CD4-positive, alpha-beta T cell treated with Interleukin-4 for 4 hours (primary cell): ENCODE measurements at places on chromosomes 12 and 14.

- DNase-seq, result no peak
These were observed 2.0 kb downstream of the RFLNA start for GRCh38 chr12:124296916-124297351.

GRCh38 chr12:68405343-68405781 lies 73.2 kb upstream of the MDM1 start:
- no peak for DNase-seq

GRCh38 chr12:48863291-48863690 lies 2.4 kb downstream of the RND1 start:
- DNase-seq, result no peak

GRCh38 chr12:6745741-6746525 lies 7.0 kb downstream of the MLF2 start:
- DNase-seq, result no peak

DNA sequence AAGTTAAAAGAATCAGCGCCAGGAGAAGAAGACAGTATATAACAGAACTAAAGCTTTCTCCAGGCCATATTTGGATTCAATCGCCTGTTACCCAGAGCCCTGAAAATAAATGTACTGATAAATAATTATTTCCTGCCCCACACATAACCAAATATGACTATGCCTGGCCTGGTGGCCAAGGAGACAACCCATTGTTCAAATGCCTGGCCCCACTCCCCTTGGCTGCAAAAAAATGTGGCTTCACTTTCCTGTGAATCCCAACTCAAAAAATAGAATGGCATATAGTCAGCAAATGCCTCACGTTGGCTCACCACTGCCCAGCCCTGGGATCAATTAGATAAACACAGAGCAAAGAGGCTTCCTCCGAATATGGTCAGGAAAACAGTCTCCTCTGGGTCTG lies 472.1 kb downstream of the BCL11B start:
- DNase-seq, result no peak

DNA sequence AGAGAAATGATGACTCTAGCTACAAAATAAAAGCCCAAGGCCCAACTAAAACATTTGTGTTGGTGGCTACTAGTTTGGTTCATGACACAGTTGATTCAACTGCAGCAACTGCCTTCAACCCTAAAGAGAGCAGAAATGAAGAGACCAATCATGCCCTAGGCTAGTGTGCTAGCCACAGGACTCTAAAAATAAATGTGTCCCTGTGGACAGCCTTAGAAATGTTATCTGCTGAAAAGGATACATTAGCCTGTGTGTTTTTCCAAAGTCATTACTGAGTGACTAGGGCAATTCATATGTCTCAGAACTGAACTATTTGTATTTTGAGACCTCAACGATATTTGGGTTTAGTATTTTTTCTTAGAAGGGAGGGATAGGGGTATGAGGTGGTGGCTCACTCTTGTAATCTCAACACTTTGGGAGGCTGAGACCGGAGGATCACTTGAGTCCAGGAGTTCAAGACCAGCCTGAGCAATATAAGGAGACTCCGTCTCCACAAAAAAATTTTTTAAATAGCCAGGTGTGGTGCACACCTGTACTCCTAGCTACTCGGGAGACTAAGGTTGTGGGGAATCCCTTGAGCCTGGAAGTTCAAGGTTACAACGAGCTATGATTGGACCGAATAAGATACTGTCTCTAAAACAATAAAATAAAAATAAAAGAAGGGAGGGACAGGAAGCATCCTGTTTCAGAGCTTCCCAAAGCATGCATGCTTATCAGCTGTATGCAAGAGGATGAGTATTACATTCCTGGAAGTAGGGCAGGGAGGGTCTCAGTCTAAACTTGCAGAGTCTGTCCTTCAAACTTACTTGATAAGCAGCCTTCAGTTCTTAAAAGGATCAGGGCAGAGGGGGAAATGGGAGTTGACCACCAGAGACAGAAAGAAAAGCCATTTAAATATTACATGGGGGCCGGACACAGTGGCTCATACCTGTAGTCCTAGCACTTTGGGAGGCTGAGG lies 29.6 kb upstream of the NAP1L1 start:
- DNase-seq, result no peak

DNA sequence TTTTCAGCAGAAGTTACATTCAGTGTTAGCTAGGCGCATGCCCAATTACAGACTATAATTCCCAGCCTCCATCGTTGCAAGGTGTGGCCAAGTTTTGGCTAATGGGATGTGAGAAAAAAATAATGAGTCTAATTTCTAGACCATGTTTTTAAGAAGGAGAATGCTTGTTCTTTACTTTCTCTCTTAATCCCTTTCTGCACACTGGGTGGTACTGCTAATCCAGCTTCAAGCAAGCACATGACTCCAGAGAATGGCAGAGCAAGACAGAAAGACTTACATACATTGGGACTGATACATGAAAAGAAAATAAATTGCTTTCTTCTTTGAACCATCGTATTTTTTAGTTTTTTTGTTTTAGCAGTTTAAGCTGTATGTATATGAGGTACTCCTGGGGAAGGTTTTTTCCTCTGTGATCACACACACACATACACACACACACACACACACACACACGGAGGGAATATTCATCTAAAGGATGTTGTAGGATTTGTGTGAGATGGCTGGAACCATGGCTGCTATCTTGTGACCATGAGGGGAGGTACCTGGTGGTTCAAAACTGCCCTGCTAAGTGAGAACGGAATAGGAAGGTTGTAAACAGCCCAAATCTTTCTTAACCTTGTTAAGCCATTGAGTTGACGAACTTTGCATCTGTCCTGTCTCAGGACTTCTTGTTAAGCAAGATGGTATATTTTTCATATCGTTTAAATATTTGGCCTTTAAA lies 34.3 kb upstream of the LTA4H start:
- no peak for DNase-seq

DNA sequence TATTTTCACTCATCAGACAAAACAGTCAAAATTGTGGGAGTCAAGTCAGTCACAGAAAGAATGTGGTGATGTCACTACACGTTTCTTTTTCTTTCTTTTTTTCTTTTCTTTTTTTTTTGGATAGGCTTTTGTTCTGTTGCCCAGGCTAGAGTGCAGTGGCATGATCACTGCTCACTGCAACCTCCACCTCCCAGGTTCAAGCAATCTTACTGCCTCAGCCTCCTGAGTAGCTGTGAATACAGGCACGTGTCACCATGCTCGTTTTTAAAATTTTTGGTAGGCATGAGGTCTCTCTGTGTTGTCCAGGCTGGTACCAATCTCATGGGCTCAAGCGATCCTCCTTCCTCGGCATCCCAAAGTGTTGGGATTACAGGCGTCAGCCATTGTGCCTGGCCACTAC lies 2.3 kb downstream of the CLECL1 start:
- no peak for DNase-seq

GRCh38 chr12:94779485-94779884 lies 129.1 kb upstream of the TMCC3 start:
- no peak for DNase-seq

GRCh38 chr12:78096909-78097597 lies 266.4 kb downstream of the NAV3 start:
- no peak for DNase-seq

- DNase-seq, result peak; percentile 86
These were observed 27.4 kb downstream of the CFAP54 start for GRCh38 chr12:96516472-96517430.

GRCh38 chr14:33555710-33556350 lies 395.0 kb downstream of the EGLN3 start:
- no peak for DNase-seq

- no peak for DNase-seq
These were observed 8.1 kb downstream of the OR10G2 start for GRCh38 chr14:21626491-21627230.

DNA sequence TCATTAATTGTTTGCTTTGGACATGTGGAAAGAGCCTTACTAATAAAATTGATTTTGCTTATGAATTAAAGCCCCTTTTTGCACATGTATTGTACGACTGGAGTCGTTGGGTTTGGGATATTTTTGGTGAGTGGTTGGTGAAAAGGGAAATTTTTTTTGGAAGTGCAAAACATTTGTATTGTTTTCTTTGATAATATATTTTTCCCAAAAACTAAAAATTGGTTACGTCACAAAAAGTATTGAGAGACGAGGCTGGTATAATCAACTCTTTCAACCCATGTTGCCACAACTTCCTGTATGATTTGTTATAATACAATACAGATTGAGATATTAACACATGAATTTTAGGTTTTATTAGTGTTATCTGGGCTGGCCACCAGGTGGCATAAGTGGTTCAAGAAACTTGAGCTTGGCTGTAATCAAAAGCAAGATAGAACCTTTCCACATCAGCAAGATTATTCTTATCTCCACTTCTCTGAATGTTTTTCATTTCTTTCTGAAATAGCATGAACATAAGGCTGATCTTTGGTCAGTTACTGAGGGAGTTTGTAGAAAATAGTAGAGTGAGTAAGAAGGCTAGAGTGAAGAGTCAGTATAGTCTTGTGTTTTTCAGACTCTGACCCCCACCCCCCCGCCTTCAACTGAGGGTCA lies 8.7 kb downstream of the NGDN start:
- peak; percentile 78 for DNase-seq

DNA sequence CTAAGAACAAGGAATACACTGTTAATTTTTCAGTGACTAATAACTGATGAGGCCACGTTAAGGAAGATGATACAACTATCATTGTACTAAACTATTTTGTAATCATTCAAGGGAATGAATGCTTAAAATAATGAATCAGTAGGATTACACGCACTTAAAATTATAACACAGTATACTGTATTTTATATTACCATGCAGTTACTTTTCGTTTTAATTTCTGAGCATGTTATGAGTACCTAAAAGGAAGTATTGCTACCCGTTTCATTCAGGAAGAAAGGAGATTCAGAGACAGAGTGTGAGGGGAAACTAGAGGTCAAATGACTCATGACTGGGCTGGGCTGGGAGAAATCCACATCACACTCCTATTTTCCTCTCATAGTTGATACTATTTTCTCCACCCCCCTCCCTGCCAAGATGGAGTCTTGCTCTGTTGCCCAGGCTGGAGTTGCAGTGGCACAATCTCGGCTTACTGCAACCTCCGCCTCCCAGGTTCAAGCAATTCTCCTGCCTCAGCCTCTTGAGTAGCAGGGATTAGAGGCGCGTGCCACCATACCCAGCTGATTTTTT lies 202.0 kb downstream of the PPM1H start:
- no peak for DNase-seq

- DNase-seq, result no peak
These were observed 12.6 kb downstream of the SLC8B1 start for GRCh38 chr12:113322343-113322742.

GRCh38 chr12:127284870-127285431 lies 982.0 kb upstream of the TMEM132C start:
- no peak for DNase-seq

GRCh38 chr14:104524726-104525125 lies 54.8 kb upstream of the C14orf180 start:
- DNase-seq, result no peak

- DNase-seq, result peak; percentile 43
These were observed 91.9 kb upstream of the BCL2L14 start for GRCh38 chr12:11978726-11979384.

- DNase-seq, result no peak
These were observed 4.1 kb upstream of the DAAM1 start for GRCh38 chr14:59184396-59184795.

DNA sequence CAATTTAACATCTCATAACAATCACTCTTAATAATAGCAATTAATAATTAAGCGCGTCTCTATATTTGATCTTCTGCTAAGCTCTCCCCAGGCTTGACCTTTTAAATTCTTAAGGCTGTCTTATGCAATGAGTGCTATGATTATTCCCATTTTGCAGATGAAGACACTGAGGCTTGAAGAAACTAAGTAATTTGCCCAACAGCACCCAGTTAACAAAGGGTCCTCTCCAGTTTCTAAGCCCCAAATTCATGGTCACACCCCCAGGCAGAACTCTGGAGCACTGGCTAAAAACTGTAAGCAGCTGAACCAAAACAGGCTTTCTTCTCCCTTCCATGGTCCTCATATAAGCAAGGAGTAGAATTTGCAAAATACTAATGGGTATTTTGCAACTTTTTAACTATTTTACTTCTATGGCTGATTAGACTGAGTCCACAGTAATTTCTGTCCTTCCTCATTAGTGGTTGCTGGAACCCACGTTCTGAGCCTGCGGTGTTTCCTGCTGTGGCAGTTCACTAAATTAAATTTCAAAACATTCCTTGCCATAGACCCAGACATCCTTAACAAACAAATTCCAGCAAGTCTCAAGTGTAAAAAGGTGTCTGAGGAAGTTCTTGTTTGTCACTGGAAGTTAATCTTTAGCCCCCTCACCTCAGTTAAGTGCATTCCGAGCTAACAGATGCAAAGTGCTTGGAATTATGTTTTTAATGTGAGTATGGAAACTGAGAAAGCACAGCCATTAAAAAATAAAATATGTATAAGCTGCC lies 76.5 kb downstream of the TMEM132D start:
- no peak for DNase-seq
